ENCODE measurements at places on chromosomes 2 and 18.

- no peak for DNase-seq
Measured at GRCh38 chr2:135949451-135950234, 35.8 kb downstream of the DARS1 start.

- DNase-seq = no peak
Measured at GRCh38 chr2:161028581-161028980, 131.6 kb upstream of the TANK start.

- no peak for DNase-seq
Measured at GRCh38 chr18:42038936-42039335, 83.9 kb downstream of the PIK3C3 start.

GRCh38 chr2:32212295-32212694, 46.6 kb downstream of the SLC30A6 start:
- DNase-seq = no peak

- DNase-seq = no peak
Measured at GRCh38 chr2:215775106-215775505, 238.2 kb downstream of the MREG start.

GRCh38 chr2:8821276-8822217, 15.9 kb downstream of the KIDINS220 start:
- DNase-seq = no peak

DNA sequence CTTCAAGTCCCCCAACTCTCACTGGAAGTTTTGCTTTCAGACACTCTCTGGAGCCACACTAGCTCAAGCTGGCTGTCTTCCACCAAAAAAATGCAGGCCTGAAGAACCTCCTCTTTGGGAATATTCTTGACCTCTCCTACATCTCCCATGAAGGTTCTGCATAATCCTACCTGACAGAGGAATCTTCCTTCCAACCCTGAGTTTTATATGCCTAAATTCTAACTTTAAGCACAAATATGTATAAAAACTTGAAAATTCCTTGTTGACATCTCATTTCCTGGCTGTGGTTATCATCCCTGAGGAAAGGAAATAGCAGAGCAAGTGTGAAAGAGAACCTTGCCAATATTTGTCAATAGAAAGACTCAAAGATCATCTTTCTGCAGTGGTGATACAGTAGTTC, 249.0 kb downstream of the LPIN1 start:
- DNase-seq = no peak

DNA sequence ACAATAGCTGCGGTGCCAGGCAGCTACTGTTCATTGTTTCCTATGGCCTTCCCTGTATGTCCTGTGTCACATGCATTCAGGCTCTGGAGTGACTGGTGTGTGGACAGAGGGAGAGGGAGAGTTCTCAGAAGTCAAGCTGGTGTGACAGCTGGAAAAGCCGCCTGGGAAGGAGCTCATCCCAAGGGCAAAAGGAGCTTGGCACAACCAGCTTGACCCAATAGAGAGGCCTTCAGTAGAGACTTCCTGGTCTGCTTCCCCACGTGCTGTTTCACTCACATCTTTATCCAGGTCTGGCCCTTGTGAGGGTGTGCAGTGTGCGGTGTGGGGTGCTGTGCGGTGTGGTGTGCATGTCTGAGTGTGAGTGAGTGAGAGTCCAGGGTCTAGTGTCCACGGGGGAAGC, 11.1 kb upstream of the NT5DC4 start:
- no peak for DNase-seq
